ENCODE measurements at places on chromosomes 1 and 21. TPM values are rescaled to one million over a fixed set of nuclear protein-coding genes. Genes with fewer than 3 reads are reported as not detected.

LCE6A gene
- not detected for total RNA-seq

GRHL3 gene
- total RNA-seq = not detected

CSMD2 gene
- 0.36 TPM for total RNA-seq

PRAMEF5 gene
- not detected for total RNA-seq

THEM5 gene
- total RNA-seq = not detected

DCST1 gene
- not detected for total RNA-seq

CAP1 gene
- 390 TPM for total RNA-seq

RNF186 gene
- not detected for total RNA-seq
